ENCODE measurements at places on chromosomes 7 and 10. TPM values are rescaled to one million over a fixed set of nuclear protein-coding genes. Genes with fewer than 3 reads are reported as not detected.

Gene LHFPL3
- not detected for total RNA-seq

Gene AKR1B15
- total RNA-seq: not detected

Gene PNLIPRP3
- total RNA-seq: 47.5 TPM

Gene PLXDC2
- 97.0 TPM for total RNA-seq

Gene SRI
- total RNA-seq: 43.2 TPM

Gene NPY4R
- total RNA-seq: 3.8 TPM

Gene TAS2R60
- total RNA-seq: not detected

Gene SPDYE2
- not detected for total RNA-seq

Gene CTNNA3
- total RNA-seq: 0.08 TPM

Gene MYH16
- total RNA-seq: not detected

Gene CTAGE4
- 35.0 TPM for total RNA-seq

Gene HTR7
- total RNA-seq: 0.23 TPM

Gene NOM1
- 30.7 TPM for total RNA-seq

Gene TRIL
- total RNA-seq: 2.6 TPM

Gene PODXL
- total RNA-seq: 27.9 TPM

Gene CDNF
- 3.9 TPM for total RNA-seq

Gene LIPK
- total RNA-seq: 2.6 TPM

Gene ANKRD7
- total RNA-seq: not detected

Gene SLC39A12
- not detected for total RNA-seq

Gene ADCYAP1R1
- 1.5 TPM for total RNA-seq

Gene EGR2
- total RNA-seq: 28.4 TPM

Gene ZNF92
- 11.7 TPM for total RNA-seq

Gene CFAP70
- 2.8 TPM for total RNA-seq

Gene IGFBP1
- not detected for total RNA-seq

Gene C10orf143
- 4.0 TPM for total RNA-seq
